ENCODE measurements at places on chromosomes 4 and X.

GRCh38 chrX:150700107-150700506 is 6.9 kb downstream of the MTMR1 start:
- DNase-seq: no peak

DNA sequence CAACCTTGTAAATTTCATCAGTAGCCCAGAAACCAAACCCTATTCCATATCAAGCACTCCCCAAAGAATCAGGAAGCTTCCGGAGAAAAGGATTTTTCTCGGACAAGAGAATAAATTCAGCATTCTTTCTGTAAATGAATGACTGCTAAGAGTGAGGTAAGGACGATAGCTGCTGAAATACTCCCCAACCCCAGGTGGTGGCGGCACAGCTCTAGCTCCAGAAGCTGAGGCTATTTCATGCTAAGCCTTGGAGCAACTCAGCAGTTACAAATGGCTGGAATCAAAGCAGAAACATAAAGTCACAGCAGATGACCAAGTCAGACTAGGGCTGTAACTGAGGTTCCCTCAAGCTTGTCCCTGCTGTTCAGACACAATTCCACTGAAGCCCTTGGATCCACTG is 13.9 kb upstream of the PCDH19 start:
- DNase-seq: no peak

DNA sequence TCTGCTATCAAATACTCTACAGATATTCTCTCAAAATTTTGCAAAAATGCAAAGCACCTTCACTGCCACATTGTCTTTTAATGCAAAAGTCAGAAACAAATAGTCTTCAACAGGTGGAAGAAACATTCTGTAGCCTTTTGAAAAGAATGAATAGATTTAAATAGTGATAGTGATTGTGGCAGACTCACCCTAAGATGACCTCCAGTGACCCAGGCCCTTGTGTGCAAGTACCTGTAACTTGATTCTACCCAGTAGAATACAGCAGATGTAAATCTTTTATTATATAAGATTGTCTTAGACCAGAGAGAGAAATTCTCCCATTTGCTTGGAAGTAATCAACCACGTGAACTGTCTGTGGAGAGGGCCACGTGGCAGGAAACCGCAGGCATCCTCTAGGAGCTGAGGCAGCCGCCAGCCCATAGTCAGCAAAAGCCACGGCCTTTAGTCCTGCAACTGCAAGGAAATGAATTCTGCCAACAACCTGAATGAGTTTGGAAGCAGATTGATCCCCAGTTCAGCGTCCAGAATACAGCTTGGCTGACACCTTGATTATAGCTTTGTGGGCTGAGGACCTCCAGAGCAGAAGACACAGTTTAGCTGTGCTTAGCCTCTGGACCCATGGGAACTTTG is 272.5 kb downstream of the ARHGAP10 start:
- no peak for DNase-seq

DNA sequence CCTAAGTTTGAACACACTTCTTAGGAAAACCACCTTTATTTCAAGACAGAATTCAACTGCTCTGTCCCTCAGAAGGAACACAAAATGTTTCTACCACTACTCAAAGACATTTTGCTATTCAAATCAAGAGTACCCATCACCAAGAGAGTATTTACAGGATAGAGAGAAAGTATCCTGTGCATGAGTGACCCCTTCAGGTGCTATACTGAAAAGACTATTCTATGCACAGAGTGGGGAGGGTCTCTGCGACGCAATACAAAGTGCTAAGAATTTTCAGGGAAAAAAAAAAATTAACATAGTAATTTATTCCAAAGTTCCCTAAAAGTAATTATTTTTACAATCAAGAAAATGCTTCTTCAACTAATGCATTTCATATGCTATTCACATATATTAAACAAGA is 346.4 kb upstream of the FAM241A start:
- DNase-seq: no peak

GRCh38 chr4:129335818-129336217 is 239.9 kb downstream of the C4orf33 start:
- DNase-seq: no peak
